Mesendoderm (in vitro differentiated cells): ENCODE measurements at places on chromosomes 12 and 14.

GRCh38 chr14:32662211-32662610, 276.5 kb upstream of the NPAS3 start:
- no peak for DNase-seq

GRCh38 chr14:38866461-38866860, 236.6 kb downstream of the SEC23A start:
- no peak for DNase-seq

DNA sequence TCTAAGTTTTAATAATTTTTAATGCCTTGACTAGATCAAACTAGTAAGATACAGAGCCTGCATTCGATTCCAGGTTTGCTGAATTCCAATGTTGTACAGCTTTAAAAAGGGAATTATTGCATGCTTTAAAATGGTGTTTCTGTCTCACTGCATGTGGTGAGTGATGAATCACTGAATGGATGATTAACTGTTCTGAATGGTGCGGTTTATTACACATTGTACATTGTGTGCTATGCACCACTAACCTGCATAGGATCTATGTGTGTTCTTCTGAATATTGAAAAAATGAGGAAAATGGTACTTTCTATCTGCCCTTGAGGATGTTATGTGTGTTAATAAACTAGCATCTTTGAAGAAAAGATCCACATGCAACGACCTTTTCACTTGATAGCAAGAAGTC, 231.7 kb downstream of the NRXN3 start:
- DNase-seq, result no peak

DNA sequence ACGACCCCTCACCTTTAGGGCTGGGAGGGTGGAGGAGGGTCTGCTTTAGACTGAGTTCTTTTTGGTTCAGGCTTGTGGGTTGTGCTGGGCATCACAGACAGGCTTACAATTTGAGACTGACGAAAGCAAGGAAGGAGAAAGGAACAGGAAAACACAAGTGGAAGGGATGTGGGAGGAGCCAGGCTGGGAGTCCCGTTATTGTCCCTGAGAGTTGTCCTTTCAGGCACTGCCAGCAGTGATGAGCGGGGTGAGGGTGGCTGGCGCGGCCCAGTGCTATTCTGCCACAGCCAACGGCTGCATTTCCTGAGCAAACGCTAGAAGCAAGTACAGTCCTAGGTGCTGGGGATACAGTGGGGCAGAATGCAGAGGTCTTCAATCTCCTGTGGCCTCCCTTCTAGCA, 29.2 kb upstream of the TSPAN9 start:
- no peak for DNase-seq

DNA sequence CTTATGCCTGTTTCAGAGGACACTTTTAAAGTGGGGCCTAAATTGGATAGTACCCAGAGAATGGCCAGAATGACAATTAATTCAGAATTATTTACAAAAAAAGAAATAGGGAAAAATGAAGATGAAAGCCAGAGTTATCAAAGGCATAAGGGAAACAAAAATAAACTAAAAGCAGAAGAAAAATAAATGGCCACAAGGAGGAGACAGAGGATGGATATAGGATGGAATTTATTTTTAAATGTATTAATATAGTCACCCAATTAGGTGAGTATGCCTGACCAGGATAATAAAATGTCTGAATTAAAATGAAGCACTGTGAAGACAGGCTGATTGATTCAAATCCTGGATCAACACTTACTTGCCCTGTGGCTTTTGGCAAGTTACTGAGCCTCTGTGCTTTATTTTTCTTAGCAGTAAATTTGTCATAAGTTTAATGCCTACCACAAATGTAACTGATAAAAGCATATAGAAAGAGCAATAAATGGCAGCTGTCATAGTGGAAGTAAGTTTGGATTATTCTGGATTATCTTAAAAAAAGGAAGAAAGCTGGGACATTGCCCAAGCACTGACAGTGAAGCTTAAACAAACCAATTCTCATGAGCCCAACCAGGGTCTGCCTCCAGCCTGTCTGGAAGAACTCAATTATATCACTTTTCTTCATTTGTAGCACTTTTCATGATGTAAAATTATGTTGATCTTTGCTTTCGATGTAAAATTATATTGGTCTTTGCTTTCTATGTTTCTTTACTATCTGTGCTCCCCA, 3.5 kb downstream of the CLEC9A start:
- no peak for DNase-seq

- no peak for DNase-seq
Measured at GRCh38 chr12:104281636-104282035, 21.9 kb upstream of the EID3 start.

GRCh38 chr12:52673713-52674432, 6.3 kb downstream of the KRT1 start:
- no peak for DNase-seq

DNA sequence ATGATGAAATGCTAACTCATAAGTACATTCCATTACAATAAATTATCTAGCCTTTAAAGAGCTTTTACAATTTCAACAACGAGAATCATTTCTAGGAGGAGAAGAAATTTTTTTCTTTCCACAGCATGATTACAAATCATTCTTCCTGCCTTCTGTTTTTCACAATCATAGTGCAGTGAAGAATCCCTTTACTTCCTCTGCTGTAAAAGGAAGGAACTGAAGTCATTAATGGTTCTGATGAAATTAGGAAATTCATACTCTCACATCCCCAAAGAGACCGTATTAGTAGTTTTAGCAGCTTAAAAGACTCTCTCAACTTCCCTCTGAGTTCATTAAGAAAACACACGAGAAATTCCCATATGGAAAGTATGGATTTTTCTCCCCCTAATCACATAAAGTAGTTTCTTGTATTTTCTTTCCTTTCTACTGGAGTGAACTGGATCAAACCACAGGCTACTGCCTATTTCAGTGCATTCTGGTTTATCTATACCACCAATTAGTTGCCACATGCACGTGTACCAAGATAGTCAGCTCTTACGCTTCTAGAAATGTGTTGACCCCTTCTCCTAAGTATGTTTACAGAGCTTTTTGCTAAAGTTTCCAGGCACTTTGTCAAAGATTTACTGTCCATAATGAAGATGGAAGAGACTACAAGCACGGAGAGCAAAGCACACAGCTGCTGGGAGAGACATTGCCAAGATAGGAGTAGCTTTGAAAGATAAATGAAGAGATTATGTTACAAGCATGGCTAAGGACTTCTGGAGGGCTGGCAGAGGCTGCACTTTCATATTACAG, 58.9 kb upstream of the KITLG start:
- no peak for DNase-seq

DNA sequence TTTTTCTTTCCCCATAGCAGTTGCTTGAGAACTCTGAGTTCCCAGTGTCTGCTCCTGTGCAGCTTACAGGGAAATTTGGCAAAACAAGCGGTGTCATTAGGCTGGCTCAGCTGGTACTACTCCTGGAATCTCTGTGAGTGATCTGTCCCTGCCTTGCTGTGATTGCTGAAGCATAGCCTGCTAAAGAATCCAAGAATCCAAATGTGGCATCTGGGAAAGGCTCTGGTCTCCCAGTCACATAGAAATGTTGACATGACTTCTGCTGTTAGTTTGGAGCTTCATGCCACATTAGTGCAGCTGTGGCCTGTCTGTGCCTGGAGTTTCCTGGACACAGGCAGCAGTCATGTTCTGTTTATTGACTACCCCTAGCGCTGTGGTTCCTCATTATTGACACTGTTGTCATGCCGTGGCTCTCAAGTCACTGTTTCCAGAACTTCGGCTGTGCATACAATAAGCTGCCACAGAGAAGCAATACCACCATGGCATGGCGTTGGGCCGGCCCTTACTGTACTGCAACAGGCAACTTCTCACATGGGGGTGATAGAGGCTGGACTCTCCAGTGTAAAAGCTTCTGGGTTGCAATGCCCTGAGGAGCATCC, 166.8 kb downstream of the MYRFL start:
- DNase-seq, result no peak

DNA sequence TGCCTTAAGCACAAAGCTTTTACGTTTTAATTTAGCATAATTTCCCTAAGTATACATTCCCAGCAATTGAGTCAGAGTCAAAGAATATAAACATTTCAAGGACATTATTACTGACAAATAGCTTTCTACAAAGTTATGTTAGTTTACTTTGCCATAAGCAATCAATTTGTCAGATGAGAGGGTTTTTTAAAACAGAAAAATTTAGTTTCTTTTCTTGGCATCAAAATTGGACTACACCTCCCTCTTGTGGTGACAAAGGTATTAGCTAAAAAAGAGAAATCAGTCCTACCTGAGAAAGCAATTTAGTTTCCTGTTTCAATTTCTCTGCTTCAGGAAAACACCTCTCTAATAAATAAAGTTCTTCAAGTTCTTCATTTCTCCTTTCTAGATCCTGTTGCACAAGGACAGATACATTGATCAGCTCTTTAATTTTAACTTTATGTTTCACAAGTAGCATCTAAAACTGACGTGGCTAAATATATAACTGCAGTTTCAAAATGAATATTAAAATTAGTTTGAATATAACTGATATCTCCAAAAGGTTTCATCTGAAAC, 39.9 kb downstream of the DNAI7 start:
- peak; percentile 34 for DNase-seq

DNA sequence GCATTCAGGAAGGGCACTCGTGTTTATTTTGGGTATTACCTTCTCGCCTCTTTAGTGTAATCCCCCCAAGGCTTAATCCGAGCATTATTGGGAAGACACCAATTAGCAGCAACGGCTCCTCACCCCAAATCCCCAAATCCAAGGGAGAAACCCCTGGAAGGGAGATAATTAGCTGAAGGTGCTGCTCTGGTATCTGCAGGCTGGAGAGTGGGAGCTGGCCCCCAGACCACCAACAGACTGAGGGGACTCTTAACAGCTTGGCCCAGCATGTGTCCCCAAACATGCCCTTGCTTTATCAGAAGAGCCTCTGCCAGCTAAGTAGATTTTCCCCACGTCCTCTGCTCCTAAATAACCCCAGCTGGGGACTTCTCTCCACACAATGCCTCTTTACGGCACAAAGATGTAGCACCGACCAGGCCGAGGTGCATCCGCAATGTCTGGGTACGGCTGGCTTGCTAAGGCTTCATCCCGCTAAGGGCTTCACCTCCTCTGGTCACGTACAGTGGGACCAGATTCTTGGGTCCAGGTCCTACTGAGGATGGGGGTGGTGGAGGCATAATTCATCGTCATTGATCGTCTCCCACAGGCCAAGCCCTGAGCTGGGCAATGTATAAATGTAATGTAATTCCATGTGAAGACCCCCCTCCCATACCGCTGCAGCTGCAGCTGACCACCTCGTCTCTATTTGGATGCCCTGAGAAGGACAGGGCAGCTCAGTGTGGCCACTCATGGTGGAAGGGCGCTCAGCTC, 123.7 kb upstream of the GSC start:
- DNase-seq, result peak; percentile 41

DNA sequence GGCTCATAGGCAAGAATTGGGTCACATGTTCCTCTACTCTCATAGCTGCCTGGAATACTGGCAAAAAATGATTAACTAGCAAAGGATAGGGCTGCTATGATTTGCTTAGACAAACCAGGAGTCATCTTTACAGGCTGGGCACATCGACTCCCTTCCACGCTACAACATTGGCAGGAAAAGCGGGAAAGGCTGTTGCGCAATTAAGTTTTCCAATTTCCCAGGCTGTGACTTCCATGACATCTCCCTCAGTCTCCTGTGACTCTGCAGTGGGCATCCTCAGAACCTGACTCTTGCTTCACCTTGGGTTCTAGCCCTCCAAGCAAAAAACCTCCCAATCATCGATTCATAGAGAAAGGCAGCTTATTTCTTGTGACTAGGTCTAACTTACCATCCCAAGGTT, 184.5 kb upstream of the E2F7 start:
- no peak for DNase-seq

- no peak for DNase-seq
Measured at GRCh38 chr12:38838056-38838850, 67.1 kb downstream of the CPNE8 start.

- DNase-seq, result no peak
Measured at GRCh38 chr14:105496831-105497591, 6.0 kb downstream of the TEDC1 start.

- DNase-seq, result no peak
Measured at GRCh38 chr14:74985028-74985310, 17.8 kb upstream of the EIF2B2 start.

DNA sequence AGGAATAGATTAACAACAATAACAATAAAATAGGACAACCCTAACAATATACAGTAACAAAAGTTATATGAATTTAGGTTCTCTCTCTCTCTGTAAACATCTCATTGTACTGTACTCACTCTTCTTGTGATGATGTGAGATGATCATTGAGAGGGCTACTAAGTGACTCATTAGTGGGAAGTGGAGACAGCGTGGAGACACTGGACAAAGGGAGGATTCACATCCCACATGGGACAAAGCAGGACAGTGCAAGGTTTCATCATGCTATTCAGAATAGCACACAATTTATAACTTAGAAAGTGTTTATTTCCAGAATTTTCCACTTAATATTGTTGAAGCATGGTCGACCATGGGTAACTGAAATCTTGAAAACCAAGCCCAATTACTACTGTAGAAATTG, 26.0 kb upstream of the SPATA7 start:
- no peak for DNase-seq

- DNase-seq, result no peak
Measured at GRCh38 chr14:98858158-98858557, 413.8 kb downstream of the BCL11B start.

DNA sequence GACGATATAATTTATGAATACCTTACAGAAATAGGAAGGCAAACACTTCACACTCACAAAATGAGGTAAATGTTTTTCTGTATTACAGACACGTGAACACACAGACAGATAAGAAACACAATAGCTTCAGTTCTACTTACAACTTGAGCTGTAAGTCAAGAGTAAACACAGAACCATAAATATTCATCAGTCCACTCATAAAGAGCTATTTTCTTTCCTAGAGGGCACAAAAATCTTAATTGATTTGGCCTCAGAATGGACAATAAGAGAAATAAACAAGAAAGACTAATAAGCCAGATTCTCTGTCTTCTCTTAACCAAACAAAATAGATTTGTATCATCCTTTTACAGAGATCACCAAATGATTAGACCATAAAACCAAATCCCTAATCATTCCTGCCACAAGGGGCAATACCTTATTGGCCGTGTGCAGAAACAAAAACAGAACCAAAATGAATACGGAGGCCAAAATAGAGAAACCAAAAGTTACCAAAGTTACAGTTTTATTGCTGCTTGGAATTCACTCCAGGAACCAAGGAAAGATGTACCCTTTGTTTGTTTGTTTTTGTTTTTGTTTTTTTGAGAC, 38.1 kb upstream of the GARIN2 start:
- DNase-seq, result no peak
